Liver (tissue), 10 donors: ENCODE measurements at places on chromosomes 7 and 10. TPM values are rescaled to one million over a fixed set of nuclear protein-coding genes. Genes with fewer than 3 reads are reported as not detected.

Gene CDK14
- total RNA-seq: 9.5 TPM

Gene LBX1
- total RNA-seq: not detected

Gene LIPN
- total RNA-seq: 0.09 TPM

Gene CUBN
- 0.67 TPM for total RNA-seq

Gene CAMK1D
- 10.1 TPM for total RNA-seq

- H3K27ac ChIP-seq: no peak overlapping the region
- peaks cover 8% of the 10 kb centered on the region for H3K4me1 ChIP-seq
- H3K4me3 ChIP-seq: no peak overlapping the region
- H3K27me3 ChIP-seq: no peaks in the 10 kb centered on the region
Observed at GRCh38 chr10:74836877-74837276, 10.5 kb downstream of the KAT6B start.

DNA sequence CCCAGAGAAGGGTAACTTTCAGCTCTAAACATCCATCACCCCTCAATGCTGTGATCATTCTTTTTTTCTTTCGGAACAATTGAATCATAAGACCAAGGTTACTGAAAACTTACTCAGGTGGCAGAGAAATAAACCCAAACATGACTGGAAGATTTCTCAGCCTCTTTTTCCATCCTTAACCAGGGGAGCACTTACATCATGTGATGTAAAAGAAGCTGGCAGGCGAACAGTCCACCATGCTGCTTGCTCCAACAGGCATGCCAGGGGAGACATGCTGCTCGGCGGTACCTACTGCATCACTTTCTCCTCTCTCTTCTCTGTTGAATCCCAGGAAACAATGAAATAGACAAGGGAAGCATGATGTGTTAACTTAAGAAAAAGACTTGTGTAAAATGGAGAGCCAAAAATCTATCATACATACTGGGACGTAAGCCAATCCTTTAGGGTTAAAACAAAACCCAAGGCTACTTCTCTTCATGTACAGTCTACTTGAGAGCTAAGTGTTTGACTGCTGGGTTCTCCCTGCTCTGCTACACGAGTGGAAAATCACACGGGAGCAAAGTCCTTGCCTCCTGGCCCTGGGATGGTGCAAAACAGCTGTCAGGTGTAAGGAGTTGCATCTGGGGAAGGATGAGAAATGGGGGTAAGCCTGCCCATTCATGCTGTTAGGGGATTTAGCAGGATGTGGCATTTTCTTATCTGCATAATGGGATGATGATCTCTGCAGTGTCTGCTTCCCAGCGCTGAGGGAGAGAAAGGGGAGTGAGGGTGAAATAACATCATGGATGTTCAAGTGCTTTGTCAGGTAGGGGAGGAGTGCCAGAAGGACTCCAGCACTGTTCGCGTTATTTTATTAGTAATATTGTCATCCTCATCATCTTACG lies 64.3 kb upstream of the ZNF438 start:
- no peaks in the 10 kb centered on the region for H3K27me3 ChIP-seq
- H3K36me3 ChIP-seq: no peaks in the 10 kb centered on the region
- no peak overlapping the region for H3K27ac ChIP-seq
- no peak for DNase-seq

GRCh38 chr10:13842117-13842516 lies 255.4 kb downstream of the PRPF18 start:
- DNase-seq: no peak
- no peaks in the 10 kb centered on the region for H3K4me1 ChIP-seq

GRCh38 chr7:130896051-130896881 lies 162.3 kb upstream of the KLF14 start:
- H3K27ac ChIP-seq: peak overlapping the region; percentile 31
- H3K4me3 ChIP-seq: no peak overlapping the region
- H3K27me3 ChIP-seq: no peaks in the 10 kb centered on the region
- peaks cover 3% of the 10 kb centered on the region for H3K36me3 ChIP-seq
- DNase-seq: no peak
- H3K4me1 ChIP-seq: peaks cover 24% of the 10 kb centered on the region

DNA sequence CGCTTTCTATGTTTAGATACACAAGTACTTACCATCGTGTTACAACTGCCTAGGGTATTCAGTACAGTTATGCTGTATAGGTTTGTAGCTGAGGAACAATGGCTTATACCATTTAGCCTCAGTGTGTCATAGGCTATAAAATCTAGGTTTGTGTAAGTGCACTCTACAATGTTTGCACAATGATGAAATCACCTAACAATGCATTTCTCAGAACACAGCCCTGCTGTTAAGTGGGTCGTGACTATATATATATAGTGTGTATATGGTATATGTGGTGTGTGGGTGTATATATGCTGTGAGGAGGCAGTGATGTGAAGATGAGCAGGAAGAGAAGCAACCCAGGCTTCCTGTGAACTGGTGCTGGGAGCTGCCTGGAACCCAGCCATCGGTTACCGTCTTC lies 65.6 kb upstream of the MKI67 start:
- no peak overlapping the region for H3K4me3 ChIP-seq
- DNase-seq: no peak
- H3K4me1 ChIP-seq: no peaks in the 10 kb centered on the region
- H3K27me3 ChIP-seq: no peaks in the 10 kb centered on the region
- no peaks in the 10 kb centered on the region for H3K36me3 ChIP-seq

- peaks cover 3% of the 10 kb centered on the region for H3K27me3 ChIP-seq
- DNase-seq: no peak
- H3K36me3 ChIP-seq: no peaks in the 10 kb centered on the region
- H3K27ac ChIP-seq: no peak overlapping the region
- H3K4me1 ChIP-seq: no peaks in the 10 kb centered on the region
- no peak overlapping the region for H3K4me3 ChIP-seq
Observed at GRCh38 chr7:29812185-29812876, 6.0 kb downstream of the WIPF3 start.

GRCh38 chr10:24201503-24202180 lies 7.3 kb upstream of the KIAA1217 start:
- H3K4me3 ChIP-seq: no peak overlapping the region
- no peaks in the 10 kb centered on the region for H3K4me1 ChIP-seq
- no peaks in the 10 kb centered on the region for H3K27me3 ChIP-seq
- no peaks in the 10 kb centered on the region for H3K36me3 ChIP-seq

- H3K4me3 ChIP-seq: no peak overlapping the region
- no peaks in the 10 kb centered on the region for H3K4me1 ChIP-seq
- H3K36me3 ChIP-seq: peaks cover 4% of the 10 kb centered on the region
Observed at GRCh38 chr7:27793780-27794179, 53.8 kb downstream of the TAX1BP1 start.

DNA sequence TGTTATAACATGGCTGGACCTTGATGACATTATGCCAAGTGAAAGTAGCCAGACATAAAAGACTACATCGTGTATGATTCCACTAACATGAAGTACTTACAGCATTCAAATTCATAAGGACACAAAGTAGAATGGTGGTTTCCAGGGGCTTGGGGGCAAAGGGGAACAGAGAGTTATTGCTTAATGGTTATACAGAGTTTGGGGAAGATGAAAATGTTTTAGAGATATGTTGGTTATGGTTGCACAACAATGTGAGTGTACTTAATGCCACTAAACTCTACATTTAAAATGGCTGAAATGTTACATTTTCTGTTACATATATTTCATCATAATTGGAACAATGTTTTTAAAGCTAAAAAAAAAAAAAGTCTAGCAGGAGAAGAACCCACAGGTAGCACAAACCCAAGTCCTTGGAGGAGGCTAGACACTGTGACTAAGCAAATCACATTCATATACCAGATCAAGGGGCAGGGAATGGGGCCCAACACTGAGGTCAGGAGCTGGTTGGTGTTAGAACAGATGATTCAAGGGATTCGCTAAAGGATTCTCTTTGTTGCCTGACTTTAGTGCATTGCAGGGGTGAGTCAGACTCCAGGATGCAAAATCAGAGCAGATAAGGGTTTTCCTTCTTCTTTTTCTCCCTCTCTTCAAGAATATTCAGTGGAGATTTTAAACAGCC lies 25.1 kb upstream of the AOAH start:
- no peak for DNase-seq
- no peaks in the 10 kb centered on the region for H3K36me3 ChIP-seq
- H3K4me1 ChIP-seq: peaks cover 18% of the 10 kb centered on the region
- H3K4me3 ChIP-seq: no peak overlapping the region
- H3K27me3 ChIP-seq: no peaks in the 10 kb centered on the region

GRCh38 chr7:20858951-20859350 lies 72.3 kb upstream of the SP8 start:
- peaks cover 10% of the 10 kb centered on the region for H3K4me1 ChIP-seq
- no peak for DNase-seq
- H3K27me3 ChIP-seq: no peaks in the 10 kb centered on the region
- no peak overlapping the region for H3K4me3 ChIP-seq
- H3K36me3 ChIP-seq: no peaks in the 10 kb centered on the region

DNA sequence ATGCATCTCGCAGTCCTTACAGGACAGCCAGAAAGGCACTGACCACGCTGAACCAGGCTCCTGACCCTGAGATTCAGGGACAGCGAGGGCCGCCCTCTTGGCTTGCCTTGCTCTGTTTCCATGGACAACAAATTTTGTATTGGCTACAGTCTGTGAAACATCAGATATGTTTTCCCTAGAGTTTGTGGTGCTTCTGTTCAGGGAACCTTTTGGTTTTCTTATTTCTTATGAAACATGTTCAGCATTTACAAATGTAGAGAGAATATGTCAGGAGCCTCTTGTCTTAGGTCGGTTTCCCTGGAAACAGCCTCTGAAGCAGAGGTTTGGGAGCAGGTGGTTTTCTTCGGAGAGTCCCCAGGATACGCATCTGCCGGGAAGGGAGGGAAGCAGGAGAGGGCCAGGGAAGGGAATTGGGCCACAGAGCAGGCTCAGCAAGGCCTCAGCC lies 260.1 kb downstream of the CCDC3 start:
- no peaks in the 10 kb centered on the region for H3K27me3 ChIP-seq
- H3K4me3 ChIP-seq: no peak overlapping the region
- peak overlapping the region; percentile 31 for H3K27ac ChIP-seq
- no peaks in the 10 kb centered on the region for H3K36me3 ChIP-seq
